ENCODE measurements at places on chromosomes 7 and 10. TPM values are rescaled to one million over a fixed set of nuclear protein-coding genes. Genes with fewer than 3 reads are reported as not detected.

DNA sequence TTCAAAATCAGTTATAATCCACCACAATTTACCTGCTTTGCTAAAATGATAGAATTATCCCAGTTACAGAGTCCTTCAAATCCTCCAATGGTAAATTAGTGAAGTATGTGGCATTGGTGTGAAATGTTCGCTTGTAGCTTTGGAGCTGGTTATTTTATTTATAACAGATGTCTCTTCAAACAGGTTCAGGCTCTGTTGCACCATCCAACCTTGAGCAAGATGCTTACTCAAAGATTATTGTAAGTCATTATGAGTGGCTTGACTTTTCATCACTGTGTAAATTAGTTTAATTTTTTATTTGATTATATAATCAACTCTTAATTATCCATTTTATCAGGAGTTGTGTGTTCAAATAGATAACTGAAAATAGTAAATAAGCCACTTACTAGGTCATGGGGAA is 99.4 kb downstream of the BTRC start:
- DNase-seq = no peak

- no peak for DNase-seq
These were observed 157.2 kb downstream of the ARHGAP12 start for GRCh38 chr10:31771331-31771831.

- no peak for DNase-seq
These were observed 299.5 kb downstream of the KCNMA1 start for GRCh38 chr10:77338143-77338542.

The SNX10 gene
- total RNA-seq = 31.0 TPM

Measured in activated naive CD8-positive, alpha-beta T cell treated with anti-CD3 and anti-CD28 coated beads, Interleukin-2, amount 10 ng/mL, durations not matched to agents 7 days and 5 days (primary cell).